ENCODE measurements at places on chromosomes 3 and 15.
A peak's percentile ranks its signal among the peaks of the same experiment; 100 is the strongest.

DNA sequence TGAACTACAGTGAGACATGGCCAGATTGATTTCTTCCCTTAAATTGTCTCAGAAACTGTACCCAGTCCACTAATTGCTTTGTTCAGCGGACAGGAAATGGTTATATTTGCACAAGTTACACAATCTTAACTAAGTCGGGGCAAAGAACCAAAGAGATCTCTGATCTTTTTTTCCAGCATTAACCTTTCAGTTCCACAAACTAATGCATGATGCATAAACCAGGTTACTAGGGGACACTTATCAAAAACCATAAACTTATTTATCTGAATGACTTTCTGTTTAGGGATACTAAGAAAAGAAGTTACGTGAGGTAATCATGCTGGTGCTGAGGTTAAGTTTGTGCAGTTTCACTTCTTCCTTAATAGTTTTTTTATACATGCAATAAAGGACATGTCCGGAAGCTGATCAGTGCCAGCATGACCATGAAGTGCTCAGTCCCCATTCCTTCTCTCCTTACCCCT, 22.4 kb downstream of the FNDC3B start:
- no peak for DNase-seq

DNA sequence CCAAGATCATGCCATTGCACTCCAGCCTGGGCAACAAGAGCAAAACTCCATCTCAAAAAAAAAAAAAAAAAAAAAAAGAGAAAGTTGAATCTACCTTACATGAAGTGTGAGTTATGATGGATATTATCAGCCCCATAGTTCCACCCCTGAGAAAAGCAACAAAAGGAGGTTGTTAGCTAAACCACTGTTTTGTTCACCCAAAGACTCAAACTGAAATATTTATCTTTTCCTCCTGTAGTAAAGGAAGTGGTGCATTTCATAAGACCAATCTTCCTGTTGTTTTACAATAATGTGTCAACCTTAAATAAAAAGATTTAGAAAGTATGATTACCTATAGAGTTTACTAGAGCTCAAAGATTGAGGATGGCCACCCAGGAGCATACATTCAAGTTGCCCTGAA, 18.7 kb upstream of the TRMT10C start:
- DNase-seq: no peak

DNA sequence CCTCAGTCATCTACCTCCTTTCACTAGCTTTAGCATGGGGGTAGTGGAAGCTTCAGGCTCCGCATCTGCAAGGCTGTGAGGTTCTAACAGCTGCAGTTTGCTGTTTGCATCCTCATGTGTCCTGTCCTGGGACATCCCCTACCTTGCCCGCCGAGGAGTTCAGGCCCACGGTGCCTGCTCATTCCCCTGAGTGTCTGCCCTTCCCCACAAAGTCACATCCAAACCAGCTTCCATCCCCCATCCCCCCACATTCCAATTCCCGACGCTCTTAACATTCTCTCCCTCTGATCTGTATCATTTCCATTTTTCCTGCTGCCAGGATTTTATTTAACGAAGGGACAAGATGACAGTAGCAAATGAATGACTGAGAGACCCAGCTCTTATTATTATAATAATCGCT, 43.8 kb downstream of the HRH1 start:
- DNase-seq: no peak

- DNase-seq: peak; percentile 64
These were observed 326.4 kb upstream of the IGF1R start for GRCh38 chr15:98321896-98322295.

DNA sequence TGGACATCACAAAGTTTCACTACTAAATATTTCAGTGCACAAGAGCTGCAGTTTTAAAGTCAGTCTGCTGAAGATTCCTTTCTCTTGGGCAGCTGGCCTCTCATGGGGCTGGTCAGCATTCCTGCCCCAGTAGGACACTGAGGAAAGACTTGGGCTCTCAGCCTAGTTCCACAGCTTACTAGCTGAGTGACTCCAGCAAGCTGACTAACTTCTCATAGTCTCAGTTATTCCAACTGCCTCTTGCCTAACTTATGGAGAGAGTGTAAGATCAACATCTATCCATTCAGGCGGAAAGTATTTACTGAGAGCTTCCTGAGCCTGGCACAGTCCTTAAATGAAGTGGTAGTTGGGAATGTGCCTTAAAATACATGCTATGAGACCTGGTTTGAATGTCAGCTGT, 27.0 kb downstream of the TM4SF4 start:
- DNase-seq: no peak

DNA sequence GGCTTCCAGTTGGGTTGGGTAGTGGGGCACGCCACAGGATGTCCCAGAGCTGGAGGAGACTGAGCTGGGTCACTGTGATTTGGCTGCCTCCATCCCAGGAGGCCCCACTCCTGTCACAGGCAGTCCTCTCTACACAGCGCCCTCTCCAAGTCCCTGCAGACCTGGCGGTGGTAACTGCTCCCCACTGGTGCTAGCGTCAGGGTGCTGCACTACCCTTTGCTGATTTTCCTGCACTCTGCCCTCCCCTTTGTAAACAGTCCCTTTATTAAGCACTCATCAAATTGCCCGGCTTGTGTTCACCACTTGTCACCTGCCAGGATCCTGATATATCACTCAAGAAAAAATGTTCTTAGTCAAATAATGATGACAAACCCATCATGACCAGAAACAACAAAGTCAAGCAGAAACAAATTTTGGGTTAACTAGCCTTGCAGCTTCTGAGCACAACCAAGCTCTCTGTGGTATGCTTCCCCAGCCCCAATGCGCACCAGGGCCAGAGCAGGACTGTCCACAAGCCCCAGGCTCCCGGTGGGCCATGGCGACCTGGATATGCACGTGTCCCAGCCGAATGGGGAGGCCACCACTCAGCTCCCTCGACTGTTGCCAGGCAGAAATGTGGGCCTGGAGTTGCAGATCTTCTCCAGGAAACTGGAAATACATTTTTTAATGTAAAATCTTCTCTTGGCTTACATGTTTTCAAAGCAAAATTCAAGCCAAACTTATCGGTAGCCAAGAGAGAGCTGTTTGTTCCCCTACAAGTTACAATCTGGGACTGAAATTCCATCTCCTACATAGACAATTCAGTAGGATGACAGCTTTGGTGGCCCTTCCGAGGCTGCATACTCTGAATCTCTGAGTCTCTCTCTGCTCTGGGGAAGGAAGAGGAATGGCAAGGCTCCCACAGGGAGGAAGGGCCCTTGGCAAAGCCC, 24.5 kb downstream of the MEGF11 start:
- no peak for DNase-seq

- no peak for DNase-seq
These were observed 114.5 kb downstream of the ROBO1 start for GRCh38 chr3:79653266-79653830.

GRCh38 chr15:29857221-29857789, 35.0 kb upstream of the TJP1 start:
- no peak for DNase-seq

- no peak for DNase-seq
These were observed 39.6 kb downstream of the HGD start for GRCh38 chr3:120642368-120642948.

GRCh38 chr3:13249664-13250390, 170.3 kb downstream of the NUP210 start:
- DNase-seq: no peak

DNA sequence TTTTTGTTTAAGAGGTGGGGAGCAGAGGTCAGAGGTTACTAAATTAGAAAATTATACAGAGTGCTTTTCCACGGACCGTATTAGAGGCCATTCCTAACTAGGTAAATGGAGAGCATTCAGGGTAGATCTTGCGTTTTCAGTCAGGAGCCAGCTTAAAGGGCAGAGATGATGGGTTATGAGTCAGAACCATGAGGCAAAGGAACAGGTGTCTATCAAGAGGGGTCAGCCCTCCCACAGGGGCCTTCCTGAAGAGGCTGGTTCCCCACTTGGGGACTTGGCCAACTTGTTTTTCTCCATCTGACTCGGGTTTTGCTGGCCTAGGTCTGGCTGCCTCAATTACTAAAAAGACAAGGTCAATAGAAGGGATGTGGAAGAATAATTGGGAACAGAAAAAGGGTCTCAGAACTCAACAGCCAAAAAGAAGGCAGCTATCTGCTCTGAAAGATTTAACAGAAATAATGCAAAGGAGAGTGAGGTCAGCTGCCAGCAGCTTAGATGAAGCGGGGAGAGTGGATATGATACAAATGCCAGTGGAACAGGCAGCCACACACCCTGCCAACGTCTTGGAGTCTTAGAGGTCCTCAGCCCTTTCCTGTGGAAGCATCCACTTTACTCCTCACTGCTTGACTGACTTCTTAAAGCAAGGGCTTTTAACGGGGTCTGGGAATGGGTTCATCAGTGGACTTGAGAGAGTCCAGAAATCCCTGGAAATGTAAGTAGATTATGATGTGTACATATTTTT, 17.6 kb downstream of the MTMR14 start:
- no peak for DNase-seq

GRCh38 chr15:61053401-61053965, 175.6 kb downstream of the RORA start:
- no peak for DNase-seq

DNA sequence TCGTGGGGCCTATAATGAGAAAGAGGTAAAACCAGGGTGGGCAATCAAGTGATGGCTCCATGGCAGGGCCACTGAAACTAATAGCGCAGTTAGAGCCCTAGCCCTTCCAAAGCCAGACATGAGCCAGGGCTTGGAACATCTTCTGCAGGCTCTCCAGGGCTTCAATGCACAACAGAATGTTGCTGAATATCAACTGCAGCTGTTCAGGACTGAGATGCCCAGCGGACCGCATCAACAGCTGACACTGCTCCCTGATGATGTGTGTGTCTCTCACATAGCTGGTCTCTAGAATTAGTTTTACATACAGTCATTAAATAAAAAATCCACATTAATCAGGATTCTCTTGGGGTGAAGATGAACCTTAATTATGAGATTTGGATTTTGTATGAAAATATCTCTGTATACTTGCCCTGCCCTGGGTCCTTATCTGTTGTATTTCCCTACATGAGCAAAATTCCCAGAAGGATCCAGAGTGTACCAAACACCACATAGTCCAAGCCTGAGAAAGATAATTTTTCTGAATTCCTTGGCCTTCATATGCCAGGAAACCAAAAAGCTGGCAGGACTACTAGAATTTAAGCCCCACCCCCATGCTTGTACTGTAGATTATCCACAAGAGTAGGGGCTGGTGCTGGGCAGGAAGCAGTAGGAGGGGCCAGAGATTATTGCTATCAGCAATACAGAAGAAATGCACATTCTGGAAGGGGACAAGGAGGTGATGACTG, 7.7 kb upstream of the GOLGB1 start:
- no peak for DNase-seq
